ENCODE measurements at places on chromosomes 7 and 10.

DNA sequence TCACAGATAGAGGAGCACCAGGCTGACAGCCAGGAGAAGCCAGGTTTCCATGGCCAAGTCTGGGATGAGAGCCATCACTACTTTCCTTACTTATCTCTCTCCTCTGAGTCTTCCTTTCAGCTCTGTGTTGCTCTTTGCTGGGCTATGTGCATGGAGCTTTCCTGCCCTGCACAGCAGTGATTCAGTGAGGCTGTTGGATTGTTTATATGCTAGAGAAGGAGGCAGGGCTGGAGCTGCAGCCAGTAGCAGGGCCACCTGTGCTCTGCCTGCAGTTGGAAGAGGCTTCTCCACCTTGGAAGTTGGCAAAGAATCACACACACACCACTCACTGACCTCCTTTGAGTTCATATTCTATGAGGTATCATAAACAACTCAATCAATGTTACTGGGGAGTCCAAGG lies at the start of gene CYP3A4:
TSS of gene CYP3A4 (minus strand) at position 178 of the 400 bp plus-strand sequence. CDS start at position 75, 103 bp downstream.
- DNase-seq: no peak

DNA sequence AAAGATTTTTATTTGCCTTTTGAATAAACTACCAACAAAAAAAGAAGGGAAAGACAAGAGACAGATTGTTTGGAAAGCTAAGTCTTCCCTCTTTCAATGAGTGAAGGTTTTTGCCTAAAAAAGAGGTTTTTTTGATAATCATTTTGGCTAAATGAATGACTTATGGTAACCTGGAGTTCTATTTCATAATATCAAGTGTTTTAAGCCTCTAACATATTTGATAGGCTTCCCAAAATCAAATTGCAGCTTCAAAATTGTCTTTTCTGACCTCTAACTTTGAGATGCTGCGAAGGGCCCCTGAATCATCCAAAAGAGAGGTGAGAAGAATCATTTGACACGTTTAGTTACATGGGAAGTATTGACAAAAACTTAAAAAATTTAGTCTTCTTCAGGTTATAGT lies 53.0 kb upstream of the NAMPT start:
- DNase-seq: no peak

- no peak for DNase-seq
Observed at GRCh38 chr7:143172354-143172753, 10.9 kb upstream of the TAS2R39 start.

DNA sequence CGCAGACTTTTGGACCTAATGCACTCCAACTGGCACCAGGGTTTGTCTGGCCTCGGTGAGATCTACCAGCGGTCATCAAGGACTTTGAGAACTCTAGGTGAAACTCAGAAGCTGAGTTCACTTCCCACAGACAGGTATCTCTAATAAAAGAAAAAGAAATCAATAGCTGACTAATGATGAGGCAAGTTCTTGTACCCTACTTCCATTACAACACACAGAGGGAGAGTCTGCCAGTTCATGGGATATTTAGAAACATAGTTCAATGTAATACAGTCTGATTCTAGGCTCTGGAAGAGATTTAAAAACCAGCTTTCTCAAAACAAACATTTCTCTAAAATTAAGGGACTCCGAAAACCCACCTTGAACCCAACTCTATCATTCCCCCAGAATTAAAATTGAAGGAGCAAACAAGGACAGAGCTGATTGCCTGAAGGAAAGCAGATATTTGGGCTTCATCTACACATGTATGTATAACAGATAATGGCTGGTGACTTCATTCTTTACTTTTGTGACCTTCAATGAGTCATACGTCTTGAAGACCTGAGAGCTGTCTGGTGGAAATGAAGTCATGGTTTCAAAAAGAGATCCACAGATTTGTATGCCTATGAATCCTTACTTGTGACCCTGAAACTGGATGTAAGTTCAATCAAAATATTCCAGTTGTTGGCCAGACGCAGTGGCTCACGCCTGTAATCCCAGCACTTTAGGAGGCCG lies 2.7 kb upstream of the PNLIPRP1 start:
- DNase-seq: no peak

GRCh38 chr10:113869789-113870188 lies 15.3 kb downstream of the NHLRC2 start:
- DNase-seq: no peak

- no peak for DNase-seq
Observed at GRCh38 chr7:8597565-8597964, 164.2 kb downstream of the NXPH1 start.

DNA sequence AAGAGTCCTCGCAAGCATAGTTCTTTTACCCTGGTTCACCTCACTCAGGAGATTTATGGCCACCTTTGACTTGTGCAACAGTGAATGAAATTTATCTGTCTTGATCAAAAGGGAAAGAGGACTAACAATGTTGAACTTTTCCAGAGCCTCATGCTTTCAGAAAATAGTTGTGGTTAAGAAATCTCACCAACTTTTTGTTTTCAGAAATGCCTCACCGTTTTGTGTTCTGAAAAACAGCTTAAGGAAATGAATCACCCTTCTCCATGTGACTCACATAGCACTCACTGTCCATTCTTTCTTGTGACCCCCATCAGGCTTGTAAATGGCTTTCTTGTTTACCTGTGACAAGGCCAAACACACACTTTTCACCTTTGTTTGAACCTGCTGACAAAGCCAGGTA lies 148.6 kb upstream of the FAM3C start:
- DNase-seq: peak; percentile 34

GRCh38 chr10:118516716-118517115 lies 78.7 kb downstream of the PRLHR start:
- no peak for DNase-seq

- no peak for DNase-seq
Observed at GRCh38 chr7:140425718-140426117, 21.9 kb downstream of the RAB19 start.

GRCh38 chr7:72016574-72016973 lies 395.6 kb downstream of the CALN1 start:
- DNase-seq: no peak

DNA sequence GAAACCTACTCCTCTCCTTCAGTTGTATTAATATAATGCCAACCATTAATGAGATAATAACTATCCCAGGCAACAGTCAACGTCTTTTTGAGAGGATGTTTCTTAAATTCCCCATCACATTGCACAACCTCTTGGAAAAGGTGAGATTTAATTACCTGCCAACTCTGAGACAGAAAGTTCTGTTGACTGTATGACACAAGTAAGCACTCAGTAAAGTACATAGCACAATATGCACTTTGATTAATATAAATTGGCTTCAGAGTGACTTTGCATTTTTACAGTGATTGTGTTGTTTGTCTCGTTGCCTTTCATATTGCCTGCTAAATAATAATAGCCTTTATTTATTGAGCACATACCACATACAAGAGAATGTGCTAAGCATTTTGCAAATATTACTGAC lies 46.7 kb downstream of the CAV1 start:
- DNase-seq: no peak

DNA sequence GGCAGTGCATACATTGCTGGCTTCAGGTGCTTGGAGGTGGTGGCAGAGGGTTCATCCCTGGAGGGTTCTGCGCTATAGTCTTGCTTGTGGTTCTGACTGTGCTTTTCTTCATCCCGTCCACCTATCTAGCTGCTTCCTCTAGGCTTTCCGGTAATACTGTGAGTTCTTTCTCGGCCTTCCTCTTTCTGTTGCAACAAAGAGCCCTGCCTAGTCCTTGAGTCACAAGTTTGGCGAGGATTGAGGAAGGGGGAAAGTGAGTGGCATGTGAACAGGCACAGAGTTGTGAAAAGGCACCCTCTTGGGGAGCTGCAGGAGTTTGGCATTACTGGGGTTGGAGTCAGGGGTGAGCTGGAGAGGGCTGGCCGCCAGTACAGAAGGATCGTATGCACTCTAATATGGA lies 123.0 kb downstream of the SH2D4B start:
- peak; percentile 89 for DNase-seq

DNA sequence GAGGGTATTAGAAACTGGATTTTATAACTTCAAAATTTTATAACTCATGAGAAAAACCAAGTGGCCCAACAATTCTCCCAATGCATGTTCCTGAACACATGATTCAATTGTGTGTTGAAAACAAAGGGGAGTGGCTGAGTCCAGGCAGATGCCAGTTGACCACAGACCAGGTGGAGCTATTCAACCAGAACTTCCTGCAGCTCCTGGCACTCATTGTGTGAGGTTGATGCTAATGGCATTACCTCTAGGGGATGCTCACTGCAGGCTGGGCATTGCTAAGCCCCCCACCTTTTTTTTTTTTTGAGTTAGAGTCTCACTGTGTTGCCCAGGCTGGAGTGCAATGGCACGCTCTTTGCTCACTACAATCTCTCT lies 20.3 kb downstream of the MYOF start:
- DNase-seq: no peak

DNA sequence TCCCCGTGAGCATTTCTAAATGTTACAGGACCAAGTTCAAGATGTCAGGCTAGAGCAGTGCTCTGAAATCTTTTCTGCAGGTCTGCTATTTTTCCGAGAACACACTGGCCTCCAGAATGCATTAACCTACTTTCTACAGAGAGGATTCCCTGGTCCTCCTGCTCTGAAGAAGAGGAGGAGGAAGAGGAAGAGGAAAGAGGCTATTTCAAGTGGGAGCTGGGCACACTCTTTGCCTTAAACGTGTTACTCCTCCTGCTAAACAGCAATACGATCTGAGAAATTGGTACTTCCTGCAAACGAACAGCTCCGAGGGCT lies 157.4 kb downstream of the FRMD4A start:
- no peak for DNase-seq

- DNase-seq: no peak
Observed at GRCh38 chr7:116351966-116352365, 141.6 kb downstream of the TES start.

- no peak for DNase-seq
Observed at GRCh38 chr7:158075633-158076001, 512.0 kb downstream of the PTPRN2 start.

DNA sequence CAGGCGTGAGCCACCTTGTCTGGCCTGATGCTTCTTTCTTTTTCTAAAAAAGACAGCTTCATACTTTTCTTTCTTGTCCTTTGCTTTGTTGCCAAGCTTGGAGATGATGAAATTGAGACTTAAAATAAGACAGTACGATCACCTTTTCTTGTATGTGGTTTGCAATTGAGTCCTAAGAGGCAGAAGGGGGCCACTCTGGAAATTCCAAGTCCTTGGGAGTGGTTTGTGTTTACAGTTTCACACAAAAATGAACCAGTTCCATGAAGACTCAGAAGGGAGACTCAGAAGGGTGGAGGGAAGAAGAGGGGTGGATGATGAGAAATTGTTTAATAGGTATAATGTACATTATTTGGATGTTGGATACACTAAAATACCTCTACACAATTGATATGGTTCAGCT lies 70.7 kb upstream of the TNS3 start:
- no peak for DNase-seq
